ENCODE measurements at places on chromosomes 5 and 9. TPM values are rescaled to one million over a fixed set of nuclear protein-coding genes. Genes with fewer than 3 reads are reported as not detected.

DNA sequence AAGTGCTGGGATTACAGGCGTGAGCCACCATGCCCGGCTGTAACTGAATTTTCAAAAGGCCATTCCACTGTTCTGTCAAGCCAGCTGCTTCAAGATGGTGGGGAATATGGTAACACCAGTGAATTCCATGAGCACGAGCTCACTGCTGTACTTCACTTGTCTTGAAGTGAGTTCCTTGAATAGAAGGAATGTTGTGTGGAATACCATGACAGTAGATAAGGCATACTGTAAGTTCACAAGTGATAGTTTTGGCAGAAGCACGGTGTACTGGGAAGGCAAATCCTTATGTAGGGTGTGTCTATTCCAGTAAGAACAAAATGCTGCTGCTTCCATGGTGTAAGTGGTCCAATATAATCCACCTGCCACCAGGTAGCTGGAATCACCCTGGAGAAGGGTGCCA is 6.6 kb upstream of the PRXL2C start:
- no peak for DNase-seq

GRCh38 chr9:92965061-92965758 is 17.9 kb downstream of the FGD3 start:
- DNase-seq: no peak

DNA sequence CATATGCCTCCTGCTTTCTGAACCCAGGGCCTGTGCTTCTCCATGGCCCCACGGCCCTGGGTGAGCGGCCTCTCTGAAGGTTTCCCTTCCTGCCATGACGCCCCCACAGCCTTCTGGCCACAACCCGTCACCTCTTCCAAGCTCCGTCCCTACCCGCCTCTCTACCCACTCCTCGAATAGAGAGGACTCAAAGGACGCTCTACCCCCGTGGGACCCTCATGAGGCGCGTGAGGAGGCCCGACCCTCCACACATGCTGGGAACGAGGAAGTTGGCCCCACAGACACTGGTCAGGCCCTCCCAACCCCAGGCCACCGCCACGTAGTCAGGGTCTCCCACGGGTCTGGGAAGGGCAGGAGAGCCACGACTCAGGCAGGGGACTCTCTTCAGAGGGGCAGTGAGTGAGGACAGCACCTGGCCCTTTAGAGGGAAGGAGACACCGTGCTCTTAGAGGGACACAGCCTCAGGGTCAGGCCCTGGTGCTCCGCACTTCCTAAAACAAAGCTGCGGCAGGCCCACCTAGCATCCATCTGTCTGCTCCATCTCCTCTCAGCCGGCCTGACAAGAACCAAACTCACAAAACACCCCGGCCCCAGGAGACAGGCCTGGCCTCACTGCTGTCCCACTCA is 5.3 kb downstream of the BRD3 start:
- no peak for DNase-seq

DNA sequence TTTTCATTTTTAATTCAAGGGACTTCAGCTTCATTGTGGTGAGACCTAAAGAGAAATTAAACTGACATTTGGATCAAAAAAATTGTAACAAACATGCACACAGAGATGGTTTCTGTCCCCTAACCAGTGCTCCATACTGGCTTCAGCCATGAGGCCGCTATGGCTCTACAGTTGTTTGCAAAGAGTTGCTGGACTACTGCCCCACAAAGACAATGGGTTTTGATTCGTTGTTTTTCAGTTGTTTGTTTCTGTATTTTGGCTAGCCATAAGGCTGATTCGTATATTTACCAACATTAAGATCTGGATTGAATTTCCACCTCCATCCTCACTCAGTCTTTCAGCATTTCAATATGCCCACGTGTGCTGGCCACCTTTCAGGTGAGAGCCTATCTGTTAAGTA is 163.7 kb upstream of the KIF2A start:
- DNase-seq: no peak

DNA sequence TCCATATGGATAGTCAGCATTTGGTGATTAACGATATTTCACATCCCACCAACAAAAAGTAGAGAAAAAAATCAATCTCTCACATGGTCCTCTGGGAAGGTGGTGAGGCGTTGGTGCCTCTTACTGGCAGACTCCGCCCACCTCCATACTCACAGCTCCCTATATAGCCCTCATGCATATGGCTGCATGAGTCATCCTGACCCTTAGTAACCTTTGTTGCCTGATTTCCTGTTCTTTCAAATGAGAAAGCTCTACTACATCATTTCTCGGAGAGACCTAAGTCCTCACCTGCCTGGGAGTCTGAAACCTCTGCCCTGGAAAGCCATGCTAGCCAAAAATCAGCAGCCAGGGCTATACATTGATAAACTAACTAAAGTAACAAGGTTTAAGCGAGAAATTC is 33.3 kb upstream of the ABCA1 start:
- no peak for DNase-seq

GRCh38 chr9:91720751-91721705 is 229.0 kb downstream of the ROR2 start:
- DNase-seq: no peak

DNA sequence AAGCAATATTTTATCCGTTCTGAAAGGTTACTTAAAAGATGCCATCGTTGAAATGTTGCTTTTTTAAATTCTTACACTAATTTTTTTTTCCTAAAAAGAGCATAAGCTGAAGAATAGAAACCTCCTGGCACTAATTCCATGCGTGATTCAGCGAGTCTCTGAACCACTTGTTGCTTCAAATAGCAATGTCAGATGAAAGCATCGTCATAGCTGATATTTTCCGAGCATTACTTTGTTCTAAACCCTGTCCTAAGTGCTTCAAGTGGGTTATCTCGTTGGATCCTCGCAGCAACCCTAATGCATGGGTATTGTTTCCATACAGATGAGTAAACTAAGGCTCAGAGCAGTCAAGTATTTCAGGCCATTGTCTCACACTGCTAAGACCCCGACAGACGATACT is 79.7 kb downstream of the CDH6 start:
- DNase-seq: no peak

DNA sequence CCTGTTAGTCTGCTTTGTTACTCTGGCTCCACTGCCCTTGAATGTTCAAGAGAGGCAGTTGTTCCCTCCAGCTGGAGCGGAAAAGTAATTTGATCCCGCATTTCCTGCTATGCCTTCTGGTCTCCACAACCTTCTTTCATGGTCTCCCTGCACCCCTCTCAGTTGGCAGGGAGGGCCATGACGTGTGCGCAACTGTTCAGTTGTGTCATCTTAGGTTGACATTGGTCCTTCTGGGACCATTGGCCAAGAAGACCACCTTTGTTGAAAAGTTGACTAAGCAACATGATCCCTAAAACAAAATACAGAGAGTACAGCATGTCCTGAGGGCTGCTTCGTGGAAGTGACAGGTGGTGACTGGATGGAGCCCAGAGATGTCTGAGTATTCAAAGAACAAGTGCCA is 192.5 kb upstream of the TUT7 start:
- DNase-seq: no peak

DNA sequence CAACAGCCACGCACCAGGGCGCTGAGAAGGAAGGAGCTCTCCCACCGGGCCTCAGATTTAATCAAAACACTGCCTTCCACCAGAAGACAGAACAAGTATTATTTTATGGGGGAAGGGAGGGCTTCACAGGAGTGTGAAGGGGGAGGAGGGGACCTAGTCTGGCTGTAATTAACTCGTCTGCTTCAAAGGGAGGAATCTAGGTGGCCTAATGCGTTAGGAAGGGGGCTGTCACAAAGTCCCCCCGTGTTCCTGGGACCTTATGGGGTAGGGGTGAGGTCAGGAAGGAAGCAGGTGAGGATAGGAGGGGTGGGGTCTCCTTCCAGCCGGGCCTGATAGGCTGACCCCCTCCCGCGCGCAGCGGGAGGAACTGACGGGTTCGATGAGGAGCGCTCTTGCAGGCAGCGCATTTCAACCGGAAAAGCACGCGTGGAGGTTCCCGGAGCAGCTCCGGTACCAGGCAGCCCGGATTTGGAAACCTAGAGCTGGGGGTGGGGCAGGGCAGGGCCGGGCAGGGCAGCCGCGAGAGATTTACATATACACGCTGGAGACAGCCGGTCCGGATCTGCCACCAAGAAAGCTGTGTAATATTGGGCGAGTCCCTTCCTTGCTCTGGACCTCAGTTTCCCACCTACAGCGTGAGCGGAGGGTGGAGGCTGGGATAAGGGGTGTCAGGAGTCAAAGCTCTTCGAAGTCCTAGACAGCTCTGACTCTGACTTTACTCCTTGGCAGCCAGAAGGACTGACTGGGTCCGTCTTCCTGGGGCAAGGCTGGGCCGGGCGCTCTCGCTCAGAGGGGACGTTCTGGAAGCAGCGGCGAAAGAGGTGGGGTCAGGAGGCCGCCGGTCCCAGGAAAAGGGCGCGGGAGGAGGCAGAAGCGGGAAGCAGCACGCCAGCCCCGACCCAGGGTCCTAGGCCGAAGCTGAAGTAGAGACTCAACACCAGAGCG is 1.8 kb downstream of the SHB start:
- DNase-seq: no peak

- no peak for DNase-seq
These were observed 566.4 kb downstream of the EFNA5 start for GRCh38 chr5:107104040-107104995.

GRCh38 chr9:31783491-31783890 is 601.0 kb upstream of the ACO1 start:
- DNase-seq: no peak

DNA sequence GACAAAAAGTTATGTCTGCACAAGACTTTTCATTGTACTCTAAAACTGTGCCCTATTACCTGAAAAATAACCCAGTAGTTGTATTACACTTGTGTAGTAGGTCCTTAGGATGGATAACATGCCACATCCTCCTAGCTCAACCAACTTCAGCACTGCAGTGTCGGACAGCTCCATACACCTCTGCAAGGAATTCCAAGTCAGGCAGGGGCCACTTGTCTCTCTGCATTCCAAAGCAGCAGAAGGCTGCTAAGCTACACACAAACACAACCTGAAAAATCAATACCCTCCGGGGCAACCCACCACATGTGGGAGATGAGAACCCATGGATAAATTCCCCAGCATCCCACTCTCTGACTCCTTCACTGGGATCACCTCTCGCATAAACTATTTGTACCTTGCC is 50.2 kb downstream of the MED10 start:
- DNase-seq: no peak

DNA sequence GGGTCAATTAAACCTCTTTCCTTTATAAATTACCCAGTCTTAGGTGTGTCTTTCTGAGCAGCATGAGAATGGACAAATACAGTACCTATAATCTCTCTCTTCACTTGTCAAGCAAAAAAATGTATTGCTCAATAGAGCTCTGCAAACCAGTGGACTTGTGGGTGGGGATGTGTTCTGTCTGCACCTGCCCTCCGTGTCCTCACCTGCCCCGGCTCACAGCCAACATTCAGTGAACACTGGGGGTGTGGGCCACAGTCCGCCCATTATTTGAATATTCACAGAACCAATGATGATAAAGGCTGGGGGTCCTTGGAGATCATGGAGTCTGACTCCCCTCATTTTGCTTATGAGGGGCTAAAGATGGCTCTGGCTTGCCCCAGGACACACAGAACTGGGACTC is 36.9 kb upstream of the MED27 start:
- DNase-seq: no peak

DNA sequence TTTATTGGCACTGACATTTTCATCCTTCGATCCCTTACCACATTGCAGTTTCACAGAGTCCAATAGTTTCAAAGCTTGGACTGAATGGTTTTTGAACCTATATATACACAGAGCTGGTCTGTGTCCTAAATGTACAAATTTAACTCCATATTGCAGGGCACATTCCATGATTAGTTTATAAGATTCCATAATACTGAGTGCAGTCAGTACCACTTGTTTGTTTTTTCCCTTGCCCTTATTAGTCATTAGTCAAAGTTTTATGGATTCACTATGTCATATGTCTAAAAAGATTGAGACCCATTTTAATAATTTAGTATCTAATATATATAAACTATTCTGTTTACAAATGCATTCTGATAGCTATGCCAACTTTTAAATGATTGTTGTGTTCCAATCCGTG is 654.8 kb upstream of the MEF2C start:
- no peak for DNase-seq

GRCh38 chr5:56735849-56736641 is 79.3 kb upstream of the MAP3K1 start:
- DNase-seq: no peak

DNA sequence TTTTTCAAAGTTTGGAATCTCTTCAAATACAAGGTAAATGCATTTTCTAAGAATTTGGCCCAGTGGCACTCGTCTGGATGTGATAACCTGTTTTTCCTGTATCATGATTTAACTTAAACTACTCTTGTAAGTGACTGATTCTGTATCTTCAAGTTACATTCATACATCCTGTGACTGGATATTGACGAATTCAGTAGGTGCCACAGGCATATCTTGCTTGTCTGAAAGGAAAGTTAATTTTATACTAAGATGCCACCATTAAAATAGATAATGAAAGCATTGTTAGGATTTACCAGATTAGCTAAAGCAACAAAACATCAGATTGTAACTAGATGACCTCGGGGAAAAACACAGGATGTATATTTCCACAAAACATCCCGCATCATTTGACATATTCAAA is 175.3 kb upstream of the ZNF608 start:
- DNase-seq: no peak

DNA sequence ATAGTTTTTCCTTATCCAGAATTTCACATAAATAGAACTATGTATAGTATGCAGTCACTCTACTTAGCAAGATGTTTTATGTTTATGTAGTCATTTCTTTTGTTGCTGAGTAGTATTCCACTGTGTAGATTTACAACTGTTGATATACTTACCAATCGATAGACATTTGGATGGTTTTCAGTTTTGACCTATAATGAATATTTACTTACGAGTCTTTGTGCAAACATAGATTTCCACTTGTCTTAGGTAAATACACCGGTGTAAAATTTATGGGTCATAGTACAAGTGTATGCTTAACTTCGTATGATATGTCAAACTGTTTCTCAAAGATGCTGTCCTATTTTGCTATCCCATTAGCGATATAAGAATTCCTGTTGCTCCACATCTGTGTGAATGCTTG is 19.7 kb upstream of the OR2K2 start:
- no peak for DNase-seq

DNA sequence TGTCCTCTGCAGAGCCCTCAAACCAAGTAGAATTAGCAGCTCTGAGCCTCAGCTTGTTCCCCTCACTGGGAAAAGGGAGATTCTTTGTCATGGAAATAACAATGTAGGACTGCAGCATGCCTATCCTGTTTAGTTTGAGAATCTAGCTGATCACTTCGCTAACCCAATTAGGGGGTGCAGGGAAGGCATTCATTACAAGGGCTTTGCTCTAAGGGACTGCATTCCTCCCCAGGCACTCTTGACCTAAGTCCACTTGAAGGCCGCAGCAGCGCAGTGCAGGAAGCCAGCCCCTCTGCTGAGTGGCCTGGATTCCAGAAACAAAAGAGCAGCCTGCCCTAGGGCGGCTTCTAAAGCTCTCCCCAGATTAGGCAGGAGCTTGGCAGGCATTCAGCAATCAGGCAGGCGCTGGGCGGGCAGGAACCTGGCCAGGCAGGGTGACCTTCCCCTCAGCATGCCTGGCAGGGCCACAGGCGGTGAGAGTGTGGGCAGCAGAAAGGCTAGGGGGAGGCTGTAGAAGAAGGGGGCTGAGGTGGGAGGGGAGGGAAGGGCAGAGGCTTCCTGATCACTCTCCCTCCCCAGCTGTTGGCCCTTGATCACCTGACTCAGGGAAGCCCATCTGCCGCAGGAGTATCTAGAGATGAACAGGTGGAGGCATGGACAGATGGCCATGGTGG is 24.8 kb downstream of the CCNJL start:
- DNase-seq: no peak

Gene CATSPER3
- 1.7 TPM for total RNA-seq

Gene NFIB
- total RNA-seq: 6.6 TPM

Gene SLCO6A1
- total RNA-seq: 0.69 TPM

Gene BTNL3
- total RNA-seq: not detected

Gene ZBED3
- 12.7 TPM for total RNA-seq

Gene FGD3
- 3.3 TPM for total RNA-seq

Gene FBP1
- 0.42 TPM for total RNA-seq

Gene DOLK
- 12.0 TPM for total RNA-seq
